ENCODE measurements at places on chromosomes 1 and 21.

- DNase-seq, result no peak
Measured at GRCh38 chr1:48960320-48960719, 183.6 kb upstream of the BEND5 start.

DNA sequence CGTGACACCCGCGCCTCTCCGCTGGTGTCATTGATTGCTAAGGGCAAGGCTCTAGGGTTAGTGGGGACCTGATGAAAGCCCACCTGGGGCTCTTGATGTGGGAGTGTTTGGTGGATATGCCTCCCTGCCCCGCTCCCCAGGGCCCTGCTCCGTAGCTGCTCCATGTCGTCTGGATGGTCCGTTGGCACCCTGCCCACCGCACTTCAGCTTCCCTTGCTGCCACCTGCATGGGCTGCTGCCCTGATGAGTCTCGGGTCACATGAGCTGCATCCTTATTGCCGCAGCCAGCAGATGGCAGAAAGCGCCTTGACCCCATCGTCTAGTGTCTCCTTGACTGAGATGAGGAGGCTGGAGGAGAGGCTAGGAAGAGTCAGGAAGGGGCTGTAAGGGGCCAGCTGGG, 439.4 kb downstream of the CAMTA1 start:
- DNase-seq, result peak; percentile 48

DNA sequence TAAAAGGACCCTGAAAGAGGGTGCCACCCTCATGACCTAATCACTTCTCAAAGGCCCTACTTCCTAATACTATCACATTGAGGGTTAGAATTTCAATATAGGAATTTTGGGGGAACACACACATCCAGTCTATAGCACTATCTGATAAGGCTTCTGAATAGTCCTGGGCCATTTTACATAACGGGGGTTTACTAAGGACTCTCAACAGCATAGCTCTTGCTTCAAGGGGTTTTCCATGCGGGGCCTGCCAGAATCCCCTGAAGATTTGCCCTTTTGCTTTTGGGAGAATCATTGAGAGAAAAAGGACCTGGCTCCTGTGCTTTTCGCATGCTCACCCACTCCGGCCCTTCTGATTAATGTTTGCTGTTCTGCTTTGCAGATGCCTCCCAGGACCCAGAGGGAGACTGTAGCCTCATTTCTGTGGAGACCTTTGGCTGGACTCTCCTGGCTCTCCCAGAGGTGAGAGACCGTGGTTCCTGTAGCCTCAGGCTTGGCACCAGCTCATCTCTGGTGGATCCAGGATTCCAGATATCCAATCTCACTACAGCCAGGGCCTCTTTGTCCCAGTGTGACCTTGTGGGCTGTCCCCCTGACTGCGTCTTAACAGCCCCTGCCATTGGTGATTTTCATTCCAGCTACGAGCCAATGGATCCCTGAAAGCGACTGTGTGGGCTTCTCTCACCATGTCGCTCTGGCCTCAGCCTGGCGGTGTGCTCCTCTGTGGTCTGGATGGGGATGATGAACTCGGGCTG, 72.6 kb downstream of the DDR2 start:
- DNase-seq, result no peak

GRCh38 chr1:100542285-100542684, 4.3 kb downstream of the GPR88 start:
- peak; percentile 40 for DNase-seq

GRCh38 chr1:161013488-161014230, 7.3 kb downstream of the F11R start:
- peak; percentile 89 for DNase-seq

- no peak for DNase-seq
Measured at GRCh38 chr1:121445679-121446078, 260.9 kb downstream of the SRGAP2C start.

DNA sequence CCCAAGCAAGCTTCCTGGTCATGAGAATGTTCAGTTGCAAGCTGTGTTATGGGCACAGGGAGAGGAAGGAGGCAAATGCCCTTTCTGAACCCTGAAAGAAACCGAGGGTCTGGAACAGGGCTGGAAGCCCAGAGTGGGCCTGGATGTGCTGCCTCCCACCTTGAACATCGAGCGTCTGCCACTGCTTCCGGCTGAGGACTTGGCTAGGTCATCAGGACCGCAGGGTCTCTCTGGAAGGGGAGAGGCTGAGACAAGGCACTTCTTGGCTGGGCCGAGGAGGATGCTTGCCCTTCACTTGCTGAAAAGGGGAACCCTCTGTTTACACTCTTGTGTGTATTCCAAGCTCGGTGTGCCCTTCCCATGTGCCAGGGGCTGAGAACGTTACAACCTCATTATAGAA, 168.0 kb upstream of the C1orf174 start:
- DNase-seq, result no peak

- no peak for DNase-seq
Measured at GRCh38 chr1:205262731-205263171, 35.0 kb downstream of the TMCC2 start.

DNA sequence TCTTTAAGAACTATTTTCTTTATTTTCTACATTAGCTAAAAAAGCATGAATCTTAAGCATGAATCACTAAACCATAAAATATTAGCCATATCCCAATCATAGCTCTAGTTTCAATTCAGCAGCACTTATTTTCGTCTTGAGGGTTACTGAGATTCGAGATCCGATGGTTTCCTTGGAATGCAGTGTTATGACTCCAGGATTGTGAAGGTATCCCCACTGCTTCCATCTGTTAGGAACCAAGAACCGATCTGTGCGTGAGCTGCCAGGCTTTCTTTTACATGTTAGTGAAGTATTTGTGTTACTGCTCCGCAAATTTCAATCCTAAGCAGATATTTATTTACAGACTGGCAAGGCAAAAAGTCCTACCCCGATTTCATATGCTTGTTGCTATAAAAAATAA, 18.8 kb downstream of the TNFRSF9 start:
- no peak for DNase-seq

GRCh38 chr1:187270256-187270655, 441.5 kb downstream of the PLA2G4A start:
- no peak for DNase-seq

DNA sequence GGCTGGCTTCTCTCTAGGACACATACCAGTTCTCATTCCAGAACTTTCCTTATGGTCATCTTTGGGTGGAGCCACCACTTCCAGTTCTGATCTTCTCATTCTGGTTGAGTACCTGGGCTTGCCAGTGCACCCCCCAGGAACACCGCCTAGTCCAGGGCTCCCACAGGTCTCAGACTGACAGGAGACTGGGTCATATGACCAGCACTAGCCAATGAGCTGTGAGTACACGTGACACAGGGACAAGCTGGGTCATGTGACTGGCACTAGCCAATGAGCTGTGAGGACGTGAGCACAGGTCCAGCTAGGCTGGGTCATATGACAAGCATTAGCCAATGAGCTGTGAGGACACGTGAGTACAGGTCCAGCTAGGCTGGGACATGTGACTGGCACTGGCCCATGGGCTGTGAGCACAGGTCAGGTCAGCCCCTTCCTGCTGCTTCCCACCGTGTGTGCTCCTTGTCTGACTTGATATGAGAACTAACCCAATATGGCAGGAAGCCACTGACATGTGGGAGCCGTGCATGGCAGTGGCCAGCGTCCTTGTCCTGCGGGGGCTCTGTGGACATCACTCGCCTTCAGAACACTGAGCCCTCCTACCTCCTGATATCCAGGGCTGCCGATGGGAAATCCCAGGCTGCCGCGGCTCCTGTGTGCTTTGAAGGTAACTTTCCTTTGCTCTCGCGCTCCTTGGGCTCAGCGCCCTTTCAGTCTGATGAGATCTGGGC, 22.7 kb downstream of the KRTAP10-1 start:
- DNase-seq, result peak; percentile 75

DNA sequence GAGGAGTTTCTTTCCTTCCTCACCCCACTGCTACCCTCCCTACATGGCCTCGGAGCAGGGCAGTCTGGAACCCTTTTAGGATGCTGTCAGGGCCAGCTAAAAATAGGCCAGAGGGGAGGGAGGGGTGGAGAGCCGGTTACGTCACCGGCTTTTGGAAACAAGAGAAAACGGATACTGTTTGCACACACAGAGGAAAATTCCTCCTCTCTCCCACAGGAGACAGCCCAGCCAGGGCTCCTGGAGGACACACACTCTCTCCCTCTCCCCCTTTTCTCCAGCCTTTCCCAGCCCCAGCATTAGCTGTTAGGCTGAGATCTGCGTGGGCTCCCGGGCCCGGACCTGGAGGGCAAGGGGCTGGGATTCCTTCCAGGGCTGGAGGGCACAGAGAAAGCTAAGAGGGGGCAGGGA, 20.0 kb upstream of the ALDH4A1 start:
- no peak for DNase-seq

GRCh38 chr1:48115835-48116234, 106.7 kb upstream of the SLC5A9 start:
- no peak for DNase-seq

DNA sequence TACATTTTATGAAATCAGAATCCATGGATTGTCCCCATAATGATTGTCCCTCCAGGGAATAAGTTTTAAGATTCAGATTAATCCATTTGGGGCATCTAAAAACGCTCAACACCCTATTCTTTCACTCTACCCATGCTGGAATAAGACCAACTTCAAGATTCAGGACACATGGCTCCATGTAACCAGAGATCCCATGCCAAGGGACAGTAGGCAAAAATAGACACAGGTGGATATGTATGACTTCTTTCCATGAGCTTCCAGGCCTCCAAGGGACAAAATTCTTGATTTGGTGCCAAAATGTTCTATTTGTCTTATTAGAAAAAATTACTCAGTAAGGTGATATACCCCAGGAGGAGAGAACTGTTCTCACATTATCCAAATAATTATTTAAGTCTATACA, 178.8 kb downstream of the NRIP1 start:
- no peak for DNase-seq

GRCh38 chr1:166302989-166303758, 136.4 kb upstream of the FAM78B start:
- DNase-seq, result no peak

DNA sequence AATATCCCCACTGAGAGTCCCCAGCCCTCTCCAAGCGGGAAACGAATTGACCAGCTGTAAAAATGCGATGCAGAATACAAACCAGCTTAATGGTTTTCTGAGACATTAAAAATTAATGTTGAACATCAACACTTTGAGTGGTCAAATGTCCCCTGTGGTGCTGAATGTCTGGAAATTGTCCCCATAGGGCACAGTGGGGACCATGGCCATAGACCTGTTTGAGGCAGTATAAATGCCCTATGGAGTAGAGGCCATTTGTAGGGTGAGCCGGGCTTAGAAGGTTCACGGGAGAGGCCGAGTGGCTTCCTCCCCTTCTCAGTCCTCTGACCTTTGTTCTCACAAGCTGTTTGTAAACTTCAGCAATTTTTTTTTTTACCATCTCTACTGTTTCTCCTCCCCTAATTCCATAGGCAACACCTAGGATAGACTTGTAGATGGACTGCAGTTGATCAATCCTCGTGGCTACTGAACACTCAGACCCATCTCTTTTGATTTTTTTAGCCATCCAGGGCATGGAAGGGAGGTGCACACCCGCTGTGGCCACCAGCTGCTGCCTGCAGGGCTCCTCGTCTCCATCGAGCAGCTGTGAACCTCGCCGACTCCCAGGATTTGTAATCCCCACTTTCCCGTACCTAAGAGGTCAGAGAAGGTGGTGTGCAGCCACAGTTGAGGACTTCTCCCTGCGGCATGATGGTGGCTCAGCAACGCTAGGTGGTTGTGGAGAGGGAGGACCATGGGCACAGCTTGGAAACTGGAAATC, 41.0 kb downstream of the KAZN start:
- DNase-seq, result no peak

DNA sequence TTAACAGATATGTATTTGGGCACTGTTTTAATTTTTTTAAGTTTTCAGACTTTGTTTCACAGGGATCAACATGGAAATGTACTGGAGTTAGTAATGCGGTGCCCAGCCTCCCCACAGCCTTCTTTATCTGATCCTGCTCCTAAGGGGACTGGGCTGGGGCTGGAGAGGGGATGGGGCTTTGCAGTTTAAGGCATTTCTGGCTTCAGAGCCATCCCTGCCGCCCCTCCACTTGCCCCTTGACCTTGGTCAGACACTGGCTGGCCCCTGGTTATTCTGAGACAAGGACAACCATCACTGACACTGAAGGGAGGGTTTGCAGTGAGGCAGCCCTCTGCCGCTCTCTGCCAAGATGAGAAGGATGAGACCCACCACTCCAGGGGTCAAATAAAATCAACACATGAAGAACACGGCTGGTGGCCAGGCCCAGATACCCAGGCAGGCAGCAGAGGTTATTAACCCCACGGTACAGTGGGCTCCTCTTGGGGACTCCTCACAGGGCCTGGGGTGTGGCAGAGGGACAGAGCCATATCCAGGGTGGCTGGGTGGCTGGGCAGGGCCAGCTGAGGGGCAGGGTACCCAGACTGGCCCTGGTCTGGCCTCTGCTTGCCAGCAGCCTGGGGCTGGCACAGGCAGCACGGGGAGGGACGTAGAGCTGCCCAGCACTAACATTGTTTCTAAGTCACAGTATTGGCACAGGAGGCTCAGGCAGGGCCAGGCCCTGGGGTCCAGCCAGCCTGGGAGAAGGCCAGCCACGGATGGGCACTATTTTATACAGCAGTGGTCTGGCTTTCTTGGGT, 7.2 kb upstream of the UBE2U start:
- DNase-seq, result peak; percentile 40

DNA sequence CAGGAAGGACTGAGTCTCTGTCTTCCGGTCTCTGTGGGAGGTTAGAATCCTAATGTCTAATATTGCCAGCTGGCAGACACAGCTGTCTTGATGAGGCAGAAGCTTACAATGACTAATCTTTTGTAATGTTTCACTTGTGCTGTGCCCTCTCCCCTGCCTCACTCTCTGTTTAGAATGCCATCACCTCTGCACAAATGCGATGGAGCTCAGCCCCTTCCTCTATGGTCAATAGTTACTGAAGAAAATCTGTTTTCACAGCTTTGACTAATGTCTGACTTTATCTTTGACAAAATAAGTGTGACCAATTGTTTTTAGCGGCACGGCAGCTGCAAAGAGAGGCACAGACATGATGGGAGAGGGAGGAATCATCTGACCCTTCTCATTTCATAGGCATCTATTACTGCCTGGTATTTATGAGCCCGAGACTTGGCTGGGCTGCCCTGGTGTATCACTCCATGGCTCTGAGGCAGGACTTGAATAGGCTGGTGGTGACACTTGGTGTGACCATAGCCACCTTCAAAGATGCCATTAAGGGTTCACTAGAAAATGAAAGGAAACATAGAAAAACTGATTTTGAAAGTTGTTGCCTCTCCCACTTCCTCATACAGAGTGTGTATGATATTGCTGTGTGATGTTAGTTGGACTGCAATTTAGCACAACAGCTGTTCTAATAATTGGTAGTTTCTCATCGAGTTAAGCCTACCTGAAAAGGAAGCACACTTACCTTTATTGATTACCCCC, 163.2 kb upstream of the NBPF11 start:
- no peak for DNase-seq

GRCh38 chr1:216621536-216621935, 101.7 kb downstream of the ESRRG start:
- DNase-seq, result no peak
